ENCODE measurements at places on chromosomes 7 and 10.

- DNase-seq = no peak
Measured at GRCh38 chr7:45157653-45158401, at the start of gene RAMP3. RAMP3 (plus strand) TSS chr7:45157791; CDS start chr7:45157829, 38 bp downstream.

GRCh38 chr7:70953796-70954195, 178.1 kb upstream of the GALNT17 start:
- DNase-seq = no peak

- no peak for DNase-seq
Measured at GRCh38 chr7:157974678-157975230, 612.9 kb downstream of the PTPRN2 start.

- DNase-seq = no peak
Measured at GRCh38 chr7:50312250-50313162, 8.0 kb downstream of the IKZF1 start.

DNA sequence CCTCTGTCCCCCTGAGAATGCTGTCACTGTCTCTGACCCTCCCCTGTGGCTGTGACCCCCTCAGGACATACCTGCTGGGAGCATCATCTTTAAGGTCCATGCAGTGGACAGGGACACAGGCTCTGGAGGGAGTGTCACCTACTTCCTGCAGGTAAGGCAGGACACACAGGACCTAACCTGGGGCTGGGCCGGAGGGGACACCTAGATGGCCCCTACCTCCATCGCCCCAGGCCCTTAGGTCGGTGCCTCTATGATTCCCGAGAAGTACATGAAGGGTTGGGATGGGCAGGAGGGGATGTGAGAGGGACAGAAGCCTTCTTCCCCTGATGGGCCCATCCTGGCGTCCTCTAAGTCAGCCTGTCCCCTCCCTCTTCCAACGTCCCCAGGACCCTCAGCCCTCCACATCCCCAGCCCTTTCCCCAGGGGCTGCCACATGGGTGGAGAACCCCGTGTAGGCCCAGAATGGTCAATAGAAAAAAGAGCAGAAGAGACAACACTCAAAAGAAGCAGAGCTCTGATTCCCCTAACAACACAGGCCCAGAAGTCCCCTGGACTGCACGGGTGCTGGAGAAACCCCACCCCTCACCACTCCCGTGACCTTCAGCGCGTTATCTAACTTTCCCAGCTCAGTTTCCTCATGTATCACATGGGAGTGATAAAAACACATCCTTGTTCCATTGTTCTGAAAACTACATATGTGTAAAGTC, 6.4 kb downstream of the CDHR1 start:
- DNase-seq = no peak

- DNase-seq = no peak
Measured at GRCh38 chr10:119541459-119542356, 811 bp downstream of the RGS10 start.
